ENCODE measurements at places on chromosomes 7 and 10.

- DNase-seq: no peak
Measured at GRCh38 chr10:18005445-18005780, 53.7 kb downstream of the SLC39A12 start.

DNA sequence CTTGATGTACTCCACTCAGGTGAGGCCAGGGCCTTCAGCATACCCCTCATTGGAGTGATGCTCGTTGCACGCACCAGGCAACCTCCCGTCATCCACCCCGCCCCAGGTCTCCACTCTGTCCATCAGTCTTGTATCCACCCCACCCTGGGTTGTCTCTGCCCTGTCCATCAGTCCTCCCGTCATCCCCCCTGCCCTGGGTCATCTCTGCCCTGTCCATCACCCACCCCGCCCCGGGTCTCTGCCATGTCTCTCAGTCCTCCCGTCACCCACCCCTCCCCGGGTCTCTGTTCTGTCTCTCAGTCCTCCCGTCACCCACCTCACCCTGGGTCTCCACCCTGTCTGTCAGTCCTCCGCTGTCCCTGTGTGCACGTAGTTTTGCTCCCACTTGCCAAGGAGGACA, 59.9 kb downstream of the WDR37 start:
- no peak for DNase-seq

- DNase-seq: no peak
Measured at GRCh38 chr10:33074443-33074842, 116.4 kb upstream of the ITGB1 start.

GRCh38 chr10:4649886-4650508, 176.0 kb upstream of the AKR1E2 start:
- DNase-seq: no peak

- no peak for DNase-seq
Measured at GRCh38 chr7:116697152-116697551, 25.2 kb downstream of the MET start.

DNA sequence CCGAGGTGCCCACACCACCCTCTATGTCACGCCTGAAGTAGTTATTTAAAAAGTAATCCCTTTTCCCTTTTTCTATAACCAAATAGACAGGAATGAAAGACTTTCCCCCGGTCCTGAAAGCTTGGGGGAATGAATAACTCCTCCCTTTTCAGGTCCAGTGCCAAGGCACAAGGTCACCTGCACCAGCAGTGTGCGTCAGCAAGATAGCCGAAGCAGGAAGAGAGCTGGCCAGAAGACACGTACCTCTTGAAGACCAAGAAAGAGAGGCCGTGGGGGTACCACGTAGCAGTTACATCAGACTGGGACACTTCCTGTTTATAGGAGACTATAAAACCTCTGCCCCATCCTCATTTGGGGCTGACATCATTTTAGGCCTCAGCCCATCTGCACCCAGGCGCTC, 10.7 kb upstream of the AKR1B1 start:
- no peak for DNase-seq

GRCh38 chr7:155115288-155115687, 45.2 kb downstream of the HTR5A start:
- no peak for DNase-seq

DNA sequence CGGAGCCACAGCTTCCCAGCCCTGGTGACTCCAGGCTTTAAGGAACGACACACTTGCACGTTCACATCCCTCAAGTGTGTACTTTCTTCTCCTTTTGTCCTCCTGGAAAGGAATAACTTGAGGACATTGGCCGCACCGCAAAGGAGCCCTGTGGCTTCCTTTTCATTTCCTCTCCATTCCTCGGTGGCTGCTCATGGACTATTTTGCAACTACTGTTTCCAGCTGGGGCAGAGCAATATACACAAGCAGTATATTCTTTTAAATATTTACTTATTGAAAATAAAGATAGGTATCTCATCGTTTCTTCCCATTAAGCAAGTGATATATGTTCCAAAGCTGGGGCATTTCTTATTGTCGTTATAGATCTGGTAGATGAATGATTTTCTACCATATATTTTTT, 97.2 kb upstream of the LYZL1 start:
- no peak for DNase-seq

DNA sequence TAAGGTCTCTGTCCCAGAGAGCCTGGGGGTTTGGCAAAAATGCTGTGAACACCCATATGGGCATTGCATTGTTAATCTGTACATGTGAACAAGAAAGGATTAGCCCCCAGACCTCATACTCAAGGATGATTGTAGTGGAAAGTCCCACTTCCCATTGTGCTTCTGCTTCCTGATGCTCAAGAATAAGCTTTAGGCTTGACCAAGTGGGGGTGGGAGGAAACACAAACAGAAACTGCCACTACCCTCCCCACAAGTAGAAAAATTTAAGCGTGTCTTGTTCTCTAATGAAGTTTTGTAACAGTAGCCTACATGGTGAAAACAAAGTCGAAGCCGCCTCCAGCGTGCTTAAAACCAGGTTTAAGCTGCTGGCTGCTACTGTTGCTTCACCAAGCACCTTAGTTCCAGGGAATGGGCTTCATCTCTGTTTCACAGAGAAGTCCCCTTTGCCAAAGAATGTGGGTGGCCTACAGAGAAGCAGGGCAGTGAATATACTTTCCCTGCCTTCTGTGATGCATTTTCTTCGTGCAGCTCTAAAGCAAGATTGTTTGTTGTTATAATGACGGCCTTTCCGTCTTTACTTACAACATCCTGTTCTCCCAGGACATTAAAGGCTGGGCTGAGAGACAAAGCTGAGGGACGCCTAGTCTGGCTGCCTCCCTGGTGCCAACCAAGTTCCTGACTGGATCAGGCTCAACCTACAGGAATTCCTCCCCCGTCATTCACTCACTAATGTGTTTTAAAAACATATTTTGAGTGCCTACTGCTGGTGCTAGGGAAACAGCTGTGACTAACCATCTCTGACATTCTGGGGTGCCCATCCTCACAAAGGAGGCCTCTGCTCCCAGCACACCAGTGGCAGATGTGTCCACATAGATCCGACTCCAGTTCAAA, 32.1 kb upstream of the CCSER2 start:
- DNase-seq: peak; percentile 48

GRCh38 chr7:139936760-139937310, 107.8 kb downstream of the TBXAS1 start:
- peak; percentile 75 for DNase-seq

- no peak for DNase-seq
Measured at GRCh38 chr7:216360-217300, 24.3 kb downstream of the FAM20C start.

DNA sequence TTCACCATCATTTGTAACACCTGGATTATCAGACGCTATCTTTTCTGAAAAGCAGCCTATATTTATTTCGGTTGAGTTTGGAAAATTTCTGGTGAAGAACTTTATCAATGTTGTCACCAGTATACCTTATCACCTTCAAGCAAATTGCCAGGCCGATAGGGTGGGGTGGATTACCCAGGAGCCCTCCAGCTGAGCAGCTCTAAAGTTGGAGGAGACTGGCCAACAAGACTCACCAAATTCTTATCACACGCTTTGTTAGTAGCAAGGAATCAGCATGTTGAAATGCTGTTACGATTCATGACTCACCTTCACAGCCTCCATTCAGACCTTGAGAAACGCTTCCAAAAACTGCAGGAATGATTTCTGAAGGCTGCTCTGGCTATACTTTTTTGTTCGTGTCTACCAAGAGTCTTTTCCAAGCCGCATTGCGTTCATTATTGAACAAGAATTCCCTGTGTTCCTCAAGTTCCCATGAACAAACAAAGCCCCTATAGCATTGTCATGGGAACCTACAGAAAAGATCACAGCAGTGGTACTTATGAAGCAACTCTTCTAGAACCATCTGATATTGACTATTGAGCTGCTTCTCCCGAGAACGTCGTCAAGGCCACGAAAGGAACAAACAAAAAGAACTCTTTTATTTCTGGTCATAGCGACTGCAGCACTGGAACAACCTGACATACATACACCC, 291.4 kb downstream of the SFMBT2 start:
- no peak for DNase-seq

GRCh38 chr7:48274662-48275061, 103.4 kb downstream of the ABCA13 start:
- peak; percentile 38 for DNase-seq

- no peak for DNase-seq
Measured at GRCh38 chr7:36161996-36162395, 8.9 kb downstream of the EEPD1 start.

DNA sequence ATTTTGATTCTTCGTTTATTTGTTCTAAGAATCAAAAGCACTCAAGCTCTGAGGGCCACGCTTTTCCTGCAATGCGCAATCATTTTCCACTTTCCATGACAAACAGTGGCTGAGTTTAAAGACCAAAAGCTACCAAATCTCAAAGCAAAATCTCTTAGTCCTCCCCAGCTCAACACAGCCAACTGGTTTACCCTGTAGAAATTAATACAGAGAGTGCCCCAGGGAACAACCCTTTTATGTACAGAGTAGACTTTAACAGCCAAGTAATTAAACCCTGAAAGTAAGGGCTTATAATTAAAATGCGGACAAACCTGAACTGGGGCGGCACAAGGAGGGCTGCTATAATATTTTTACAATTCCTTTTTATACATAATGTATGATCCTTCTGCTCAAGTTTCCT, 53.2 kb downstream of the FAM53B start:
- DNase-seq: no peak

- no peak for DNase-seq
Measured at GRCh38 chr7:43078794-43079193, 33.7 kb upstream of the HECW1 start.

DNA sequence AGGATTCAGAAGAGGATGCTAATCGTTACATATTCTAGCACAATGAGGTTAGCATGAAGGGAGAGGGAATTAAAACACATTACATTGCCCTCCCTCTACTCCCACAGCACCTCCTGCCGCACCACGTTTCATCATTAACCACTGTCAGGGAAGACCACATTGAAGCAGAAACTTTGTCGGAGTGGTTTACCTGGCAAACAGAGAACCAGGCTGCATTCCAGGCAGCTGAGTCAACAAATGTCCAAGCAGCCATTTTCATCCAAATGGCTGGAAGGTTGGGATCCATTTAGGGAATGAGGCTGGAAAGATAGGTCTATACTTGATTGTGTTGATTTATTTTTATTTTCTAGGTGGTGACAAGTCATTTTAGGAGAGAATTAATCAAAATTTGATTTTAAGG, 273.6 kb downstream of the DYNC1I1 start:
- DNase-seq: no peak

DNA sequence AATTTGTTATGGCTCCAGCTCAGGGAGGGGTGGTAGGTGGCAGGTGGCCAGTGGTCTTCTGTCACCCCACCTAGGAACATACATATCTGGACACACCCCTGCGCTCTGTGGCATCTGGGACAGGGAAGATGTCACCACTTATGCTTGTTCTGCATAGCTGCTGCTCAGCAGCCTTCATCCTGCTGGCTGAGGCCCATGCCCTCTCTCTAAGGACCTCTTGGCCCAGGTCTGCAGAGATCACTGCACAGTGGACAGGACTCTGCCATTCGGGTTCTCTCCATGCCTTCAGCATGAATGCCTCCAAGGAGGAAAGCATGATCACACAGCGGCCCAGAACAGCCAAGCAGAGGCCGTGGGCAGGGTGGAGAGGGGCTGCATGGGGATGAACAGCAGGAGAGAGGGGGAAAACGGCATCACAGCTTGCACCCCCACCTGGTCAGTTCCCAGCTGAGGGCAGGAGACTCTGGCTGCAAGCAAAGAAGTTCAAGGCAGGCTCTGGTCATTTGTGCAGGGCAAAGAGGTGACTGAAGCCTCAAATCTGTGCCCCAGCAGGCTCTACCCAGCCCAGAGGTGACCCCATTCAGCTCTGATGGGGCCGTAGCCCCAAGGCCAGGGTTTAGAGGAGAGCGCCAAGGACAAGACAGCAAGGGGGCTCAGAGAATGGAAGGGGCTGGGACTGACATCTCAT, 47.8 kb upstream of the GDF10 start:
- DNase-seq: no peak

DNA sequence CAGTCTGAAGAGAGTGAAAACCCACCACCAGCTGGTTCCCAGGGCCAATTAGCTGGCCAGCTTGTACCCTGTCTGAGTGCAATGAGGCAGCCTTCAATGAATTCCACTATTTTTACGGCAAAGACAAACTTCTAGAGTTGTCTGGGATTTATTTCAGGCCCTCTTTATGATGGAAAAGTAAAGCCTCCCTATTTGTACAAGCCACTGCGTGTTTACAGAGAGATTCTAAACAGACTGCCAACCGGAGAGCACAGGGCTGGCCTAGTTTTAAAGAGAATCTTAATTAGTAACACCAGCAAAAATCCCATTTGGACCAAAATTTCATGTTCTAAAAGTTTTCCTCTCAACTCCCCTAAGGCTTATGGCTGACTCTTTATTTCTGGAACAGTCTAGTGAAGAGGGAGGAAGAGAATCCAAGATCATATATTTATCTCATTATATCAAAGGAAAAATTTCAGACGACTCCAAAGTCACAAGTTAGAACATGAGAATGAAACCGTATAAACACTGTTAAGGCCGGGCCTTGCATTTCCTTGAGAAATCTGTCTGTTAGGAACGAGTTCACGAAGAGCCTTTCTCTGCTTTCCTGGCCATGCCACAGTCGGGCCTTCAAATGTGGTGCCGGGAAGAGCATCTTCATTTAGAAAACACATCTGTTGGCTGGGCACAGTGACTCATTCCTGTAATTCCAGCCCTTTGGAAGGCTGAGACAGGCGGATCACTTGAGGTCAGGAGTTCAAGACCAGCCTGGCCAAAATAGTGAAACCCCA, 724.6 kb upstream of the NRP1 start:
- DNase-seq: no peak

Data from non-pigmented ciliary epithelial cell (primary cell).